GM23248 (cell line): ENCODE measurements at places on chromosomes 3 and 15. TPM values are rescaled to one million over a fixed set of nuclear protein-coding genes. Genes with fewer than 3 reads are reported as not detected.

LPCAT4 gene
- 17.5 and 34.1 TPM in 2 replicates for total RNA-seq

DNA sequence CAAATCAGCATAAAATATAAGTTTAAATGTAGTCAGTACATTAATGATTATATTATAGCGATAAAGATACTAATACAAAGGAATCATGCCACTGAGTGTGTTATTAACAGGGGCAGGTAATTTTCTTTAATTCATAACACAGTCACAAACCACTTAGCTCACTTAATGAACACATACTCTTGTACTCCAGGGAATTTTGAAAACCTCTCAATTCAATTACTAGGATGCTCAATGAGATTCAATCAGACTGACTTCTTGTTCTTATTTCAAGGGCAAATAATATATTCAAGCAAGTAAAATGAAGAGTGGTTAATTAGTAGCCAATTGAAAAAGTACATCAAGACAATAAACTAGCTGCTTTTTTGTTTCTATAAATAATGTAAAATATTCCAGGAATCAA lies 5.8 kb upstream of the SUCNR1 start:
- no peak for DNase-seq

DNA sequence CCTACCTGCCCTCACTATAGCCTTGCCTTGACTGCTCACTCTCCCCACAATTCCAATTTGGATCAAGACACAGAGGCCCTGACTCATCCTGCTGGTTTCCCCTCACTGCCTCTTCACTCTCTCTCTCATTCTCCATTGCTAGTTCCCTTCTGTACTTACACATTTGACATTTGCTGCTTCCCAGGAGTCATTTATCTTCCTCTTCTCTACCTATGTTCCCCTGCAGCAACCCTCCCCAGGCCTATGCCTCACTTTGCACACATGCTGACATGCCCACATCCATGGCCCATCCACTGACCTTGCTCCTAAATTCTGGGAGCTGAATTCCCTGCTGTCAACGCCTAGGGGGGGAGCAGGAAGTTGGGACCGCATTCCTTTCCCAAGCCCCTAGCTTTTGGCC lies 82.2 kb downstream of the SRGAP3 start:
- no peak for DNase-seq

DNA sequence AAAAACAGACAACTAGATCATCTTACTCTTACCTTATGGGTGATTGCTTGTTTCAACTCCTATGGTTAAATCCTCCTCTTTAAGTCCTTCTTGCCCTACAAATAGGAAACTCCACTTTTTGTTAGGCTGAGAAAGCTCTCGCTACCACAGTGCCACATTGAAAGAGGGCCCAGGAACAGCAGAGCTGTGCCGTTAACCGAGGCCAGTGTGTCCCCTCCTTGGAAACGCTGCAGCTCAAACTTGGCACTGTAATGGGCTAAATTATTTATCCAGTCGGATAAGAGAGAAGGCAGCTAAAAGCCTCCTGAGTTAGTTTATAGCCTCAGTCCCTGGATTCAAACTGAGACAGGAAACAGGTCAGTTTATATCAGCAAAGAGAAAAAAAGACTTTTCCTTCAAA lies 46.1 kb downstream of the KBTBD12 start:
- no peak for DNase-seq

DNA sequence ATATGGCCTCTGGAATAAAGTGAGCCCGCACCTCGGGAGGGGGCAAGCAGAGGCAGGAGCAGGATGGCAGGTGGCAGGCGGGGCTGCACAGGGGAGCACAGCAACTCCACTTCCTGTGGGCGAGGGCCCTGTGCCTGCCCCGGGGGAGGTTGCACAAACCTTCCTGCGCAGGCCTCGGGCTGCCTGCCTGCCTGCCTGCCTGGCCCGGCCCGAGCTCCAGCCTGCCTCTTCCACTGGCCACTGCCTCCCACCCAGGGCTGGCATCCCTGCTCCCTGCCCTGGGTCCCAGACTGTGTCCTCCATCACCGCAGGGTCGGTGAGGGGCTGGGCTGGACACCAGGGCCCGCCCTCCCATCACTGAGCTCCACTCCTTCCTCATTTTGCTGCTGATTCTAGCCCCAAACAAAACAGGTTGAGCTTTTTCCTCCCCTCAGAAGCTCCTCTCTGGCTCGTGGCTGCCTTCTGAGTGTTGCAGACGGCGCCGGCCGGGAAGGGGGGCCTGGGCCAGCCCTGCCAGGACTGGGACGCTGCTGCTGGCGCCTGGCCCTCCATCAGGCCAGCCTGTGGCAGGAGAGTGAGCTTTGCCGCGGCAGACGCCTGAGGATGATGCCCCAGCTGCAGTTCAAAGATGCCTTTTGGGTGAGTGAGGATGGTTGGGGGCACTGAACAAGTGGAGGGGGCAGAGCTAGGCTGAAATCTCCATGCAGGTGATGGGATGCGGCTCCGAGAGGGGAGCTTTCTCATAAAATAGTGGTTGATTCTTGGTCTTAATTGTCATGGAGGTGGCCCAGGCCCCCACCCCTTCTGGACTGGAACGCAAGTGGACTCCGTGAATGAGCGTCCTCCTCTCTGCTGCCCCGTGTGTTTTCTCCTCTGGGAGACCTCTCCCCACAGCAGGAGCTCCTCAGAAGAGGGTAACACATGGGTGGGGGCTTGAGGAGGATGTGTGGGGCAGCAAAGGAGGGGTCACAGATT lies at the start of gene PSTPIP1:
Gene PSTPIP1, plus strand, starts transcription at position 156 of the 975 bp plus-strand sequence. Its CDS starts 448 bp downstream, at position 604.
- DNase-seq = peak; percentile 66

DNA sequence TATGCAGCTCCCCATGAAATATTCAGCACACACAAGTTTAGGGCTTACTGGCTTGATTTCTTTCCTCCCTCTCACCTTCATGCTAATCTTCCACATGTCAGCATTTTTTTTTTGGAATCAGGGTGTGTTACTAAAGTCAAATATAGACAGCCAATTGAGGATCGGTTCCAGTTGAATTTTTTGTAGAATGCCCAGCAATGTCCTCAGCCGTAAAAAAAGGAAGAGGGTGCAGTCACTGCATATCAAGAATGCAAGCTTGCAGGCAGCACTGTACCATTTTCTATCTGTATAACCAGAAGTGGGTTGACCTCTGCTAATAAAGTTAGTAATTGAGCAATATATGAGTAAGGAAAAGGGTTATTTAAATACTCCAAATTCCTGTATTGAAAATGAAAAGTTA lies 51.4 kb upstream of the CHMP2B start:
- DNase-seq = peak; percentile 49

- no peak for DNase-seq
Measured at GRCh38 chr3:152511904-152512303, 243.2 kb downstream of the MBNL1 start.

DNA sequence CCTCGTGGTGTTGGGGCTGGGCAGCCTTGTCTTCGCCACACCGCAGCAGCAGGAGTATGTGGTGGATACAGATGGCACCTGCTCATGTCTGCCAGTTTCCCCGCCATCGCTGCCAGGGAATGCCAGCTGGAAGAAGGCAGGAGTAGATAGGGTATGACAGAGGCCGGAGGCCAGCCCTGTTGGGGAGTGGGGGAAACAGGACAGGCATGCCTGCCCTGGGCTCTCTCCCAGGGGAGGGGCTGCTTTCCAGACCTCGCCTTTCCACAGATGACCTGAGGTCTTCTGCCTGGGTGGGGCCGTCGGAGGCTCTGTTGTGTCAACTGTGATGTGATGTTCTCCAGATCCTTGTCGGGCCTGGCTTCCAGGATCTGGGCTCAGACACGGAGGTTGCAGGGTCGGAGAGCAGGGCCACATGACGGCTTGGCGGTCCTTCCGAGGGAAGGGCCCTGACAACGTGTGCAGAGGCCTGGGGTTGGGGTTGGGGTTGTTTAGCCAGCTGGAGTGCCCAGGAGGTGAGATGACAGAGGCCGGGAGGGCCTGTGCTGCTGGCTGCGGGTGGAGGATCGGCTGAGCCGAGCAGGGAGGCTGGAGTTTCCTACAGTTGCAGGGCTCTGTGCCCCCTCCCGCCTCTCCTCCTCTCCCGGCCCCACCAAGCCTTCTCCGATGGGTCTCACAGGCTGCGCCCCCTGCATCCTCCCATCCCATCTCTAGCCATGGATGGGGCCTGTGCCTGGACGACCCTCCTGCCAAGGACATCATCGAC lies 102.0 kb downstream of the TBC1D2B start:
- no peak for DNase-seq

DNA sequence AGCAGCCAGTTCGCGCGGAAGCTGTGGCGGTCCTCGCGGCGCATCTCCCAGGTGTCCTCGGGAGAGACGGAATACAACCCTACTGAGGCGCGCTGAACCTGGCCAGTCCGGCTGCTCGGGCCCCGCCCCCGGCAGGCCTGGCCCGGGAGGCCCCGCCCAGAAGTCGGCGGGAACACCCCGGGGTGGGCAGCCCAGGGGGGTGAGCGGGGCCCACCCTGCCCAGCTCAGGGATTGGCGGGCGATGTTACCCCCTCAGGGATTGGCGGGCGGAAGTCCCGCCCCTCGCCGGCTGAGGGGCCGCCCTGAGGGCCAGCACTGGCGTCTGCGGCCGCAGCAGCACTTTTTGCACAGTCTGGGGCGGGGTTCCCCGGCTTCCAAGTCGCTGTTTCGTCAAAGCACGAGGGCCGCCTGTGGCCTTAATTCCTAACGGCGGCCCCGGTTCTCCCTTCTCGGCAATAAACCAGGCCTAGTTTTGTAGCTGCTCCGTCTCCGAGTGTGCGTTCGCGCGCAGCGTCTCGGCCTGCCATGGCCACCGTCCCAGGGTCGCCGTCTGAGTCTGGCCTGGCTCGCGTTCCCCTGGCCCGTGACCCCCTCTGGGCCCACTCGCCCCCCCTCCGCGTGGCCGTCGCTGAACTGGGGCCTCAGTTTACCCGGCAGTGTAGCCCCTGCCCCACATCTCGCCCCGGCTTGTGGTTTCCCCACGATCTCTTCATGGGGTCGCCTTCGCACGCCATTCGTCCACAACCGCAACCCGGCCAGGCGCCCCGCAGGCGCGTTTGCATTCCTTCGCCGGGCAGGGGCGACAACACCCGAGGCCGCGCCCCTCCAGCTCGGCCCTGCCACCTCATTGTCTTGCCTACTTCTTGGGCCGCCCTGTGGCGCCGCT lies 30.0 kb downstream of the NBEAL2 start:
- DNase-seq = peak; percentile 95

DNA sequence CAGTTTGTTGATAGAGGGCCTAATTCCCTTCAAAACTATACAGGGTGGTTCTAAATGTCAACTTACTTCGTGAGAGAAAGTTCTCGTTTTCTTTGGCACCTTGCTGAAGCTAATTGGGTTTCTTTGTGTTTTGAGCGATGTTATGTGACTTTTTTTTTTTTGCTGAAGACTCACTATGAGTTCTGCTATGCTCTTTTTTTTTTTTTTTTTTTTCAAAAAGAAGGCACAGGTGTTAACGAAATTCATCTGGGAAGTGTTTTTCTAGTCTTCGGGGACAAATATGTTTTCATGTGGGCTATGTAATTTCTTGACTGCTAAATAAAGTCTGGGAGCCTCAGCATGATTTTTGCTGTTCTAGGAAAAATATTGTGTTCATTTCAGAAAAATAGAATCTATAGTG lies 81.5 kb downstream of the PEX5L start:
- DNase-seq = no peak

DNA sequence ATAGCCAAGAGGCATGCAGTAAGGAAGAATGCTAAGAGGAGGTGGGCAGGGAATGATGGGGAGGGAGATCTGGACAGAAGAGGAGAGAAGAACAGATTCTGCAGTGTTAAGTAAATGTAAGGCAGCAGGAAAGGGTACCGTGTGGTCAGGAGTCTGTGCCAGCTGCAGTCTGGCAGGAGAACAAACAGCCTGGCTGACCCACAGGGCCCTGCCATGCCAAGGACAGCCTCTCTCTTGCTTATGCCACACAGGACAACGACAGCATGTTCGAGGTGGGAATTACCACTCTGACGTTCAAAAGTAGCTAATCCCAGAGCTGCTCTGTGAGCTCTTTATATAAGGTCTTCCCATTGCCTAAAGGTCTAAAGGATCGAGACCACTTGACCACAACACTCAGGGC lies 31.3 kb downstream of the DAPK2 start:
- no peak for DNase-seq

- DNase-seq = no peak
Measured at GRCh38 chr15:43118829-43119228, 13.0 kb upstream of the UBR1 start.

- peak; percentile 89 for DNase-seq
Measured at GRCh38 chr3:25604107-25604805, 60.5 kb downstream of the TOP2B start.
